ENCODE measurements at places on chromosomes 2 and 18. TPM values are rescaled to one million over a fixed set of nuclear protein-coding genes. Genes with fewer than 3 reads are reported as not detected.
A peak's percentile ranks its signal among the peaks of the same experiment; 100 is the strongest.

PRR30 gene
- total RNA-seq, result not detected

UNC50 gene
- 37.1 TPM for total RNA-seq

SERPINB7 gene
- not detected for total RNA-seq

SERPINB4 gene
- not detected for total RNA-seq

DNA sequence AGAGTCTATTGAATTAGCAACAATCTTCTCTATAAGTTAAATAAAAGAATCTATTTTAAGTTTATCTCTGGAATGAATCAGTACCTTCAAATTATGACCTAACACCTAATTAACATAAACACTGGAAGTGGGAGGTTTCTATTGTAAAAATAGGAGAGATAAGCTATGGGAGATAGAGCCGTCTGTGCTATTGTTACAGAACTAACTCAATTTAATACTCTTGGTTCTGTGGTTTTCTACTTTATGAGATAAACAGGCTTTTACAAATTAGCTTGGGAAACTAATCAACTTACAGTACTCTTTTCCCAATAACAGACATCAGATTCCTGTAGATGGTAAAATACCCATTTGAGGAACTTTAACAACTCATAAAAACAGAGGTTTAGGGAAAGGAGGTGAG is 25.6 kb upstream of the STAT1 start:
- H3K4me1 ChIP-seq, result peaks cover 24% of the 10 kb centered on the region
- H3K36me3 ChIP-seq, result no peaks in the 10 kb centered on the region
- H3K27ac ChIP-seq, result peak overlapping the region; percentile 68
- H3K27me3 ChIP-seq, result no peaks in the 10 kb centered on the region

DNA sequence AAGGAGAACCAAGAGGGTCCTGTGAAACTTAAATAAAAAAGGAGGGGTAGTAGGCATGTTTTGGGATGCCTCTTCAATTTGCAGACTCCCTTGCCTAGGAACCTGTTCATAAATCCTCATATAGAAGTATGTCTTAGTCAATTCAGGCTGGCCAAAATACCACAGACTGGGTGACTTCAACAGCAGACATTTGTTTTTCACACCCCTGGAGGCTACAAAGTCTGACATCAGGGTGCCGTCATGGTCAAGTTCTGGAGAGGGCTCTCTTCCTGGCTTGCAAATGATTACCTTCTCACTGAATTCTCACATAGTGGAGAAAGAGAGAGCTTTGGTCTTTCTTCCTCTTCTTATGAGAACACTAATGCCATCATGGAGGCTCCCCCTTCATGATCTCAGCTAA is 4.1 kb upstream of the TCF4 start:
- no peak for DNase-seq
- H3K36me3 ChIP-seq, result no peaks in the 10 kb centered on the region
- H3K4me3 ChIP-seq, result no peak overlapping the region
- no peak overlapping the region for H3K27ac ChIP-seq
- peaks cover 10% of the 10 kb centered on the region for H3K4me1 ChIP-seq

DNA sequence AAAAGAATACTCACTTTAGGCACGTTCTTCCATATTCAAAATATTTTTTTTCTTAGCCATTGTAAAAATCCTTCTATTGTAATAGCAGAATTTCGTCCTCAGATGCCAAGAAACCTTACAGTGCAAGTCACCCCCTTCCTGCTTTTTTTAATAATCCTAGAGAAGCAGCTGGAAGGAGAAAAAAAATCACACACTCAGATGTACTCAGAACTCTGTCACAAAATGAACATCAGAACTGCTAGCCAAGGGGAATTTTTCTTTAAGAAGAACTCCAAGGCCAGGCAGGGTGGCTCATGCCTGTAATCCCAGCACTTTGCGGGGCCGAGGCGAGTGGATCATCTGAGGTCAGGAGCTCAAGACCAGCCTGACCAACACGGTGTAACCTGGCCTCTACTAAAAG is 127.3 kb upstream of the SPATS2L start:
- H3K27me3 ChIP-seq, result peaks cover 30% of the 10 kb centered on the region
- H3K36me3 ChIP-seq, result no peaks in the 10 kb centered on the region

- no peak within 1 kb of the TSS for H3K27ac ChIP-seq
- no peaks in the 10 kb centered on the region for H3K36me3 ChIP-seq
- no peak for DNase-seq
Observed at GRCh38 chr2:24009680-24010476, at the start of gene MFSD2B. MFSD2B (plus strand) TSS chr2:24010085; CDS start chr2:24010097, 12 bp downstream.

GRCh38 chr2:100411841-100412292 is 5.6 kb downstream of the CHST10 start:
- no peaks in the 10 kb centered on the region for H3K27me3 ChIP-seq
- peaks cover 6% of the 10 kb centered on the region for H3K4me1 ChIP-seq
- H3K4me3 ChIP-seq, result no peak overlapping the region
- H3K27ac ChIP-seq, result no peak overlapping the region

- H3K27me3 ChIP-seq, result no peaks in the 10 kb centered on the region
- H3K4me3 ChIP-seq, result no peak overlapping the region
- no peaks in the 10 kb centered on the region for H3K4me1 ChIP-seq
Observed at GRCh38 chr2:167602122-167602521, 645.3 kb downstream of the STK39 start.

GRCh38 chr2:219688560-219689445 is 61.4 kb downstream of the SLC4A3 start:
- peaks cover 6% of the 10 kb centered on the region for H3K4me1 ChIP-seq
- no peaks in the 10 kb centered on the region for H3K36me3 ChIP-seq
- H3K27me3 ChIP-seq, result peaks cover 2% of the 10 kb centered on the region
- H3K4me3 ChIP-seq, result no peak overlapping the region
- no peak for DNase-seq
- H3K27ac ChIP-seq, result no peak overlapping the region

GRCh38 chr18:50218432-50219197 is 23.7 kb upstream of the MYO5B start:
- H3K4me3 ChIP-seq, result no peak overlapping the region
- H3K27ac ChIP-seq, result no peak overlapping the region
- no peak for DNase-seq
- H3K36me3 ChIP-seq, result no peaks in the 10 kb centered on the region

DNA sequence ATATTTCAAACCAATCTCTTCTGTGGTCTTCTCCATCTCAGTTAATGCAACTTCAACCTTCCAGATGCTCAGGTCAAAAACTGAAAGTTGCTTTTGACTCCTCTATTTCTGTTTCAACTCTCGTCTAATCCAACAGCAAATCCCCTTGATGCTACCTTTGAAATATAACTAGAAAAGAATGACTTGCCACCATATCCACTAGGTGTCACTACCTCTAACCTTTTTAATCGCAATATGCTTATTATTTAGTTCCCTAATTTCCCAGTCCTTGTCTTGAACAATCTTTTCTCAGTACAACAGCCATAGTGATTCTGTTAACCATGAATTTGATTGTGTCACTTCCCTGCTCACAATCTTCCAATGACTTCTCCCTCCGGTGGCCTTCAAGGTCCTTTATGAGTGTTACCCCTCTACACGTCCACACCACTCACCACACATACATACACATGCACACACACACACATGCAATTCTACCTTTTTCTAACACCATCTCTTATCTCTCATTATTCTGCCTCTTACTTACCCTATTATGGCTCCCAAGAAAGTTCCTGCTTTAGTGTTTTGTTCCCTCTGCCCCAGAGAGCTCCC is 245.5 kb upstream of the KCNJ3 start:
- H3K4me1 ChIP-seq, result no peaks in the 10 kb centered on the region
- no peak for DNase-seq
- H3K27me3 ChIP-seq, result no peaks in the 10 kb centered on the region
- H3K4me3 ChIP-seq, result no peak overlapping the region

DNA sequence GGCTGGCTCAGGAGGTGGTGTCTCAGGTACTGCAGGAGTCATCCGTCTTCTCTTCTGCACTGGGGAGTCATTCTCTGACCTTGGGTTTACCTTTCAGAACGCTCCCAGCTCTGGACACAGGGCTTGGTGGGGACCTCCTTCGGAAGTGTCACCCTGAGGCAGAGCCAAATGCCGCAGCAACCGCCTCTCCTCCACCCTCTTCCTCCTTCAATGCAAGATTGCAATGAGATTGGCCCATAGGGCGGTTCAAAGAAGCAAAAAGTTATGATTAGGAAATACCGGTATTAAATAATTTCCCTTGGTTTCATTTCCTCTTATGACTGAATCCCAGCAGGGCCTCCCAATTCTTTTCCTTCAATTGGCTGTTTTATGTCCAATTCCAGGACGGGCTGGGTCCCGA is 178.8 kb downstream of the ACKR3 start:
- no peak overlapping the region for H3K27ac ChIP-seq
- H3K36me3 ChIP-seq, result no peaks in the 10 kb centered on the region
- H3K4me1 ChIP-seq, result no peaks in the 10 kb centered on the region
- DNase-seq, result no peak

DNA sequence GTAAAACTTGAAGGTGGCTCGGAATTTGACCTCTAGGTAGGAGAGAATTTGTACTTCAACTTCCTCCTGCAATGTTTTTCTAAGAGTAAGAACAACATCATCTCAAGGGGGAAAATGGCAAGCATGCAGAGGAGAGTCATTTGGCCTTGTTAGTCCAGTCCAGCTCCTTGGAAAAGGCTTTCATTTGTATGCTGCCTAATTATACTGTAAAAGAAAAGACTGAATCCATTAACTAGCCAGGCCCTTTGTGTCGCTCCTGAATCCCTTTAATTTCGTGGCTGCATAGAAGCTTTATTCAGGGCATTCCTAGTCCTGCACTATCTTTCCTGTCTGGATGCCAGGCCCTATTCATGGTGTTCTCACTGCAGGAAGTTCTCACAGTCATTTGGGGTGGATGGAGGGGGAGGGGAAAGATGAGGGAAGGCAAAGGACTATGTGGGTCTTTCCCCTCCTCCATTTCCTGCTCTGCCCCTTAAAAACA is 36.0 kb downstream of the PHLPP1 start:
- no peak for DNase-seq
- no peaks in the 10 kb centered on the region for H3K36me3 ChIP-seq
- H3K4me1 ChIP-seq, result peaks cover 3% of the 10 kb centered on the region
- no peaks in the 10 kb centered on the region for H3K27me3 ChIP-seq

- H3K4me3 ChIP-seq, result no peak overlapping the region
- H3K27me3 ChIP-seq, result no peaks in the 10 kb centered on the region
- H3K36me3 ChIP-seq, result no peaks in the 10 kb centered on the region
- H3K4me1 ChIP-seq, result no peaks in the 10 kb centered on the region
- H3K27ac ChIP-seq, result no peak overlapping the region
Observed at GRCh38 chr2:13669607-13670006, 952.9 kb downstream of the TRIB2 start.

GRCh38 chr18:33469699-33470098 is 29.2 kb upstream of the CCDC178 start:
- no peaks in the 10 kb centered on the region for H3K36me3 ChIP-seq
- no peak overlapping the region for H3K4me3 ChIP-seq
- H3K27ac ChIP-seq, result no peak overlapping the region
- H3K4me1 ChIP-seq, result no peaks in the 10 kb centered on the region
- no peaks in the 10 kb centered on the region for H3K27me3 ChIP-seq

DNA sequence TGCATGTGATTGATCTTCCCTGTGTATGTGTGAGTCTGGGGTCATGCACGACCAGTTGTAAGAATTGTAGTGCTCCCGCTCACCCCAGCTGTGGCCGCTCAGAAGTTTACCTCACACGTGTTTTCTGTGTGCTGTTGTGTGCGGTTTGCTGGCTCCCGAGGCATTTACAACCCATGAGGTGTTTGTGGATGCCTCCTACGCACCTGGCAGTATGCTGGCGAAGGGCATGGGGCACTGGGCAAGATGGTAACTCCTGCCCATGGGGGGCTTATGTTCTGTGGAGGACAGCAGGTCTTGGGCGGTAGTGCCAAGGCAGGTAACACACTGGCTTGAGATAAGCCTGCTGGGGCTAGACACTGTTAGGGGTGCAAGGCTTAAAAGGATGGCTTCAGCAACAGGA is 102.6 kb upstream of the HS6ST1 start:
- peaks cover 33% of the 10 kb centered on the region for H3K27me3 ChIP-seq
- no peaks in the 10 kb centered on the region for H3K4me1 ChIP-seq
- no peak overlapping the region for H3K4me3 ChIP-seq
- H3K36me3 ChIP-seq, result no peaks in the 10 kb centered on the region
- no peak overlapping the region for H3K27ac ChIP-seq

DNA sequence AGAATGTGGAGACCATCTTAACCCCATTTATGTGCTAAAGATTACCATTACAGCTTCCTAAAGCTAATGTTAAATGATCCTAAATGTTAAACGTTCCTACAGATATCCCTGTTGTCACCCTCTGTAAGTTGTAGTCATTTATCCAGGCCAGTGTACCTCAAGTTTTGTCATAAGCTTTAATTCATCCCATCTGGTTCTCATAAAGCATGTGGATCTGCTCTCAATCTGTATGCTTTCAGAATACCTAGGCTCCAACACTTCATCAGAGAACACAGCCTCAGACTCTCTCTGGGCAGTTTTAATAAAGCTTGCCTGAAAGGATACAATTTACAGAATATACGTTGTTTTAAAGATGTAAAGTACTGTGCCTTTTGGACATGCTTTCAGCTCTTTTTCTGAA is 4.2 kb upstream of the CCDC178 start:
- H3K4me1 ChIP-seq, result no peaks in the 10 kb centered on the region
- no peak overlapping the region for H3K4me3 ChIP-seq
- no peak for DNase-seq
- no peak overlapping the region for H3K27ac ChIP-seq
- peaks cover 6% of the 10 kb centered on the region for H3K27me3 ChIP-seq

- no peaks in the 10 kb centered on the region for H3K36me3 ChIP-seq
- no peaks in the 10 kb centered on the region for H3K27me3 ChIP-seq
- H3K27ac ChIP-seq, result no peak overlapping the region
- H3K4me1 ChIP-seq, result no peaks in the 10 kb centered on the region
Observed at GRCh38 chr2:200425026-200425821, 84.6 kb downstream of the KCTD18 start.

- no peak overlapping the region for H3K4me3 ChIP-seq
- no peak for DNase-seq
- no peak overlapping the region for H3K27ac ChIP-seq
Observed at GRCh38 chr2:137154946-137155345, 389.6 kb downstream of the THSD7B start.

DNA sequence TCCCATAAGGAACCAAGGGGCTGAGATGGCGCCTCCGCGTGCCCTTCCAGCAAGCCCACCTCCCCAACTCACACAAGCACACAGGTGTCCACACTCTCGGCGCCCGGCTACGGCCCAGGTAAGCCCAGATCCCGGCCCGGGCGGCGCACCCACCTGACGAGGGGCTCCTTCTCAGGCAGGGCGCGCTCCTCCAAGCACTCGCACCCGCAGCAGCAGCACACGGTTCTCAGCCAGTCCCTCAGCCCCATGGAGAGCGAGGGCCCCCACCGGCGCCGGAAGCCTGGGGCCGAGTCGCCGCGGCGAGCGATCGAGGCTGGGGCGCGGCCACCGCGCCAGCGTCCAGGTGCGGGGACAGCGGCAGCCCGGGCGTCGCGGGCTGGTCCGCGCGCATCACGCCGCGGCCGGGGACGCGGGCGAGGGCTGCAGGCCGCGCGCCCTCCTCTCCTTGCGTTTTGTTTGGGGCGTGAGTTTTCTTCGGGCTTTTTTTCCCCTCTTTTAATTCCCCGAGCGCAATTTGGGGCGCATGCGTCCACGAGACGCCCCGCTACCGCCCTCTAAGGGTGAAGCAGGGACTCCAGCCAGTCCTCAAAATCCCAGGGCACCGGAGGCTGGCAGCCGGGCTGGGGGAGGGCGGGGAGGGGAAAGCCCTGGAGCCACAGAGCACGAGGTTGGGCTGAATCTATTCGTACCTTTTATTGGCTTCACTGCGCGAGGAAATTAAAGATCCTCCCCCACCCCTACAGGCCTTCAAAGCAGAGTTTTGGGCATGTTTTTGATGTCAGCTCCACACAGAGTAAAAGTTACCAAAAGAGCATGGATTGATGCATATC is at the start of gene MREG:
Gene MREG (minus strand): TSS at position 472 of the 830 bp plus-strand sequence. CDS start 224 bp downstream, at position 248.
- DNase-seq, result peak; percentile 73
- H3K27ac ChIP-seq, result no peak within 1 kb of the TSS
- H3K27me3 ChIP-seq, result no peaks in the 10 kb centered on the region
- peaks cover 43% of the 10 kb centered on the region for H3K4me1 ChIP-seq
- no peaks in the 10 kb centered on the region for H3K36me3 ChIP-seq
- peak within 1 kb of the TSS; percentile 56 for H3K4me3 ChIP-seq
